Right cardiac atrium (tissue), 5 donors: ENCODE measurements at places on chromosomes 11 and 22. TPM values are rescaled to one million over a fixed set of nuclear protein-coding genes. Genes with fewer than 3 reads are reported as not detected.

DNA sequence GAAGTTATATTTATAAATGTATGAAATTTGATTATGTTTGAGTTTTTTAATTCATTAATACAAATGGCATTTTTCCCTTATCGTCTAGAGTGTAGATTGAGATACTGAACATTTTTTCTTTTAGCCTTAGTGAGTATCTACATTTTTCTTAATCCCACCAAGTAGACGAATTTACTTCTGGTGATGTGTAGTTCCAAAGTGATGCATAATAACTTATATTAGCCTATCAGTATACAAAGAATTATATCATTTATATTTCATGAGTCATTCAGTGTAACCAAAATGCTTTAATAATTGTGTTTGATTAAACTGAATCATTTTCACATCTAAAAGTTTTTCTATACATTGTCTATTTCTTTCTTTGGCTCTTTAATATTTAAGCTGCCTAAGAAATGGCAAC is 745.6 kb upstream of the LUZP2 start:
- DNase-seq: no peak

DNA sequence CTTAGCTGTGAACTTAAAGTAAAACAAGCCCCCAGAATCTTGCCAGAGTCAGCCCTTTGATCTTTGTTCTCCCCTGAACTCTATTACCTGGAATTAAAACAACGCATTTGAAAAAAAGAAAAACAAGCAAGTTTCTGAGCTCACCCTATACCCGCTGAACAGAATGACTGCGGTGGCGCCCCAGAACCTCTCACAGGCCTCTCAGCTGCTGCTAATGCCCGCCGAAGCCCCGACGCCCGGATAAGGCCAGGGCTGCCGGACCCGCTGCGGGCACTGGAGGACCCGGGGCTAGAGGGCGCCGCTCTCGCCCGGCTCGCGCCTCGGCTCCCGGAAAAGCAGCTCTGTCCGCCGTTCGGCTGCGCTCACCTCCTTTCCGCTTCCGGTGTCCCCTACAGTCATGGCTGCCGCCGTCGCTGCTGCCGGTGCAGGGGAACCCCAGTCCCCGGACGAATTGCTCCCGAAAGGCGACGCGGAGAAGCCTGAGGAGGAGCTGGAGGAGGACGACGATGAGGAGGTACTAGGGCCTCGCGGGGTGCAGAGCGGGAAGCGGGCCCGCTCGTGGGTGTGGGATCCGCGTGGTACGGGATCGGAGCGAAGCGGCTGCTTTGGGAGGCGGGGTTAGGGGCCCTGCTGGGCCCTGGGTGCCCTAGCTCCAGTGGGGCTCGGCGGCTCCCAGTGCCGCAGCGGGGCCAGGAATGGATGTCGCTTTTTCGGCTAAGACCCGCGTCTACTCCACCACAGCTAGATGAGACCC is at the start of gene TOMM22:
Gene TOMM22 (plus strand): TSS at position 376 of the 754 bp plus-strand sequence. CDS start 22 bp downstream, at position 398.
- peak; percentile 89 for DNase-seq

- no peak for DNase-seq
Measured at GRCh38 chr22:27466778-27467438, 334.6 kb downstream of the MN1 start.

DNA sequence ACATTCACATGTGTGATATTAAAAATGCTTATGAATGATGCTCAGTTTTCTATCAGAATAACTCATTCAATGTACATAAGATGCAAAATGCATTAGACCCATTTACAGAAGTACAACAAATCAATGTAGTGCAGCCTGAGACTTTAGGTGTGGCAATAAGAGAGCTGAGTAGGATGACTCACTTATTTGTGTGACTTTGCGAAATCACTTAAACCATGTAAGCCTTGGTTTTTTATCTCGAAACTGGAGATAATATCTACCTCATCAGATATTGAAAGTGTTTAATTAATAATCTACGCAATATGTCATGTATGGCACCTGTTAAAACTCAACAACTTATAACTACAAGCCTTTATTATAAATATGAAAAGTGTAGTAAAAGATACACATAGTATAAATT is 105.7 kb upstream of the LUZP2 start:
- DNase-seq: no peak

DNA sequence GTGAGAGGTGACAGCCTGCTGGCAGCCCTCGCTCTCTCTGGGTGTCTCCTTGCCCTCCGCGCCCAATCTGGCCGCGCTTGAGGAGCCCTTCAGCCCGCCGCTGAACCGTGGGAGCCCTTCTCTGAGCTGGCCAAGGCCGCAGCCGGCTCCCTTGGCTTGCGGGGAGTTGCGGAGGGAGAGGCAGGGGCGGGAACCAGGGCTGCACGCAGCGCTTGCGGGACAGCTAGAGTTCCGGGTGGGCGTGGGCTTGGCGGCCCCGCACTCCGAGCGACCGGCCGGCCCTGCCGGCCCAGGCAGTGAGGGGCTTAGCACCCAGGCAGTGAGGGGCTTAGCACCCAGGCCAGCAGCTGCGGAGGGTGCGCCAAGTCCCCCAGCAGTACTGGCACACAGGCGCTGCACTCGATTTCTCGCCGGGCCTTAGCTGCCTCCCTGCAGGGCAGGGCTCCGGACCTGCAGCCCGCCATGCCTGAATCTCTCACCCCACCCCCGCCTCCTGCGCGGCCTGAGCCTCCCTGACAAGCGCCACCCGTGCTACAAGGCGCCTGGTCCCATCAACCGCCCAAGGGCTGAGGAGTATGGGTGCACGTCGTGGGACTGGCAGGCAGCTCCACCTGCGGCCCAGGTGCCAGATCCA is 1526.1 kb downstream of the FAM181B start:
- no peak for DNase-seq

DNA sequence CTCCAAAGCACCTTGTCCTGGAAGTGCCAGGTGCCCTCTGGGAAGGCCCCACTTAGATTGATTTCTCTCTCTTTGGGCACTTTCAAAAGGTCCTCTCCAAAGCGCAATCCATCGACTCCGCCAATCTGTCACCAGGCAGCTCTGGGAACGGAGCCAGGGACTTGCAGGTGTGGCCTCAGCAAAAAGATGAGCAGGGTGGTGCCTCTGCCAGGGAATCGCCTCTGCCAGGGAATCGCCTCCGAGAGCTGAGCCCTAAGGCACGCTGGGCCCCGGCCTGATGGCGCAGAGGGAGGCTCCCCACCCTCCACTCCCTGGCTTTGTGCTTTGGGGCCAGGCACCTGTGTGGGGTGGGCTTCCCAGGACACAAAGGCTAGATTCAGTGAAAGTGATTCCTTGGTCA is 1391.3 kb downstream of the TBC1D22A start:
- DNase-seq: no peak

DNA sequence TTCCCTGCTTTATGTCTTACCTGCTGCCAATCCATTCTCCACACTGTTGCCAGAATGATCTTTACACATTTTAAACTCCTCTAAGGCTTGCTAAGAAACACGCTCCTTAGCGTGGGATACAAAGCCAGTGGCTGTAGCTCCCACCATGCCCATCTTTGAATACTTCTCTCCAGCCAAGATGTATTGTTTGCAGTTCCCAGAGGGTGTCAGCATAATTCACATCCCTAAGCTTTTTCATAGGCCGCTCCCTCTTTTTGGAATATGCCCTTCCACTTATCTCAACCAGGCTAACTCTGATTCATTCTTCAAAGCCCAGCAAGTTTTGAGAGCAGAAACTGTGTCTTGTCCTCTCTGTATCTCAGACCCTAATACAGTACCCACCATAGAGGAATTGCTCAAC is 8.1 kb upstream of the UPK2 start:
- DNase-seq: no peak

DNA sequence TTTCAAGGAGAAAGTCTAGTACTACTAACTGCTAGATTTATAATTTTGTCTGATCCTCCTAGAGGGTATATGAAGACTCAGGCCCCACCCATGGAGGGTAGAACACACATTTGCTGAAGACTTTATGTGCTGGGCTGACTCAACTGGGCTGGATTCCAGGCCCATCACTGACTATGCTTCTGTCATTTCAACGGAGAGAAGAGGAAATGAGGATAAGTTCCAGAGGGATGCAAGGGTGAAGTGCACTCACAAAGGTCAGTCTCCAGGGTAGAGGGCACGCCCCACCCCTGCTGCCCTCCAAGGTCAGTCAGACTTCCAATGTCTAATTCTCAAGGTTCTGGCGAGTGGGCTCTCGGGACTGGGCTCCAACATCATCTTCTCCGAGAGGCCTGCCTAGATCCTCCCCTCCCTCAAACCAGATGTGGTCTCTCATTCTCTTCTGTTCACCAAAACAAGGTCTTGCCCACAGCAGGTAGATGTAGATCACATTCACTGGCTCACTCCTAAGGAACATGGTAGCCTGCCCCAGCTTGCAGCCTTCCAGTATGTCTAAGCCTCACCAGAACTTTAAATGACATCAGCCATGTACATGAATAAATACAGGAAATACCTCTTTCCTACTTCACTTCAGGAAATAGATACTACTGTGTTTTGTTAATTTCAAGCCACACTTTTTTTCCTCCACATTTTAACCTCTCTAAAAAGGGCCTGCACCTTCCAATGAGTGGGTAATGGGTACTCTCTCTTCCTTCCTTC is 7.3 kb upstream of the C11orf86 start:
- DNase-seq: peak; percentile 53

- DNase-seq: no peak
Measured at GRCh38 chr22:44986926-44987325, 22.9 kb downstream of the PHF21B start.

GRCh38 chr11:69375316-69376154 is 81.6 kb downstream of the MYEOV start:
- no peak for DNase-seq

DNA sequence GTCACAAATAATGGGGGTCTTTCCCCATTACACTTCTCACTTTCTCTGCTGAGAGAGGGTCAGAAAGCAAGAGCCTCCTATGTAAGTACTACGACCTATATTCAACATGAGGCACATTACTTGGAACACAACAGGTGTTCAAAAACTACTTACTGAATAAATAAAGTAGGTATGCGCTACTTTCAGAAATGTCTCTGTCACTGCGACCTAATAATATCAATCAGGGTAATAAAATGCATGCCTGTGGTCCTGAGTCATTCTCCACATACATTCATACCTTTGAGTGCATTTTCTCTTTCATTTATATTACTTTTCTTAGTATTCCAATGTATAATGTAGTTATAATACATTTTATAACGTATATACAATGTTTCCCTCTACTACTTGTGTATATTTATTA is 838.9 kb downstream of the DLG2 start:
- no peak for DNase-seq

Gene A4GALT
- 85.5 TPM for total RNA-seq

Gene DDTL
- total RNA-seq: 1.5 TPM

Gene RBFOX2
- total RNA-seq: 89.8 TPM
